ENCODE measurements at places on chromosomes 6 and 20. TPM values are rescaled to one million over a fixed set of nuclear protein-coding genes. Genes with fewer than 3 reads are reported as not detected.

Gene KCNQ2
- total RNA-seq, result not detected

Gene SOX4
- total RNA-seq, result 6.9 TPM

Gene LTB
- total RNA-seq, result not detected

Gene ARFGAP1
- 124 TPM for total RNA-seq

Gene RHAG
- 0.59 TPM for total RNA-seq

Data from tibial nerve (tissue), 4 donors.